ENCODE measurements at places on chromosomes 13 and 19.
A peak's percentile ranks its signal among the peaks of the same experiment; 100 is the strongest.

DNA sequence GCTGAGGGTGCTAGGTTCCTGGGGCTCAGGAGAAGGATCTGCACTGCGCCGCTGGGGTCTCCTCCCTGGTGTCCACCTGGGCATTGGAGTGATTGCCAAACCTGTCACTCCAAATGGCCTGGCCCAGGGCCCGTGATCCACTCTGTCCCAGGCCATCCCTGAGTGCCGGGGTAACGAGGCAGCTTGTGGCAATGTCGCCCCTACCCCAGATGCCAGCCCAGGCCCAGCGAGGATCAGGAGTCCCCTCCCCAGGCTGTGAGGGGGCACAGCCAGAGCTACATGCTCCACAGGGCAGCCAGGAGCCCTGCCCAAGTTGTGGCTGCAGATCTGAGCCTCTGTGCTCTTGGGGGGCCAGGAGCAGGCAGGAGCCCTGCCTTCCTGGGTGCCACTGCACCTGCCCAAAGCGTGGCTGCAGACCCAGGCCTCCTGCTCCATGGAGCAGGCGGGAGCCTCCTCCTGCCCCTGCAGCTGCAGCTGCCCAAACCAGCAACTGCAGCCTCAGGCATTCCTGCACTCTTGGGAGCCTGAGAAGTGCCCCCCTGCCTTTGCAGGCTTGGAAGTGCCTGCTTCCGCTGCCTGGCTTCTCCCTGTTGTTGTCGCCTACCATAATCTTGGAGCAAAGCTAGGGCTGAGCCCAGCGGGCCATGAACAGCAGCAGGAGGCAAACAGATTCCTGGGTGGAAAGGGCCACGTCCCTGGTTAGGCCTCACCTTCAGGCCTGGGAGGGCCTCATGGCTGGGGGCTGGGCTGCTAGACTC lies 4.6 kb downstream of the IGFL4 start:
- no peak for DNase-seq

GRCh38 chr13:64553411-64554129 lies 2676.6 kb downstream of the PCDH9 start:
- no peak for DNase-seq

DNA sequence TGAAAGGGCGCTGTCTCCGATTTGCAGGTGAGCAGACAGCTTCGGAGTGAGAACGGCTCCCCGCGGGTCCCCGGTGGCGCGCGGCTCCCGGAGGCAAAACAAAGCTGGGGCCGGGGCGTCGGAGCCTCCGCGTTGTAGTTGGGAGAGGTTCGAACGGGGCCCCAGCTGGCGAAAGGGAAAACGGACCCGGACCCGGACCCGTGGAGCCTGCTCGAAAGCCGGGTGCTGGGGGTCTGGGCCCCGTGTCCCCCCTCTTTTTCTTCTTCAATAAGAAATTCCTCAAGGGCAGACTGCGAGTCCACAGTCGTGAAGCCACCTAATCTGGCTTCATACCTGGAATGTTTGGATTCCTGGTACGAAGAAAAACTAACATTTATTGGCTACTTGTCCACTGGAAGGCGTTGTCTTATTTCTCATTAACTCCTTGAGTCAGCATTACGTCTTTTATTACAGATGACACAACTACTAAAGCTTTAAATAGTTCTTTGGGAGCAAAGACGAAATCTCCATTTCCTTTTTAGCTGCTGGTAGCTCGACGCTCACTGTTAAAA lies 632 bp upstream of the MTIF3 start:
- DNase-seq: no peak

GRCh38 chr19:30696514-30696913 lies 324.3 kb downstream of the ZNF536 start:
- no peak for DNase-seq

GRCh38 chr19:53511933-53512374 lies 26.0 kb upstream of the ZNF331 start:
- DNase-seq: peak; percentile 33

- no peak for DNase-seq
These were observed 26.9 kb upstream of the RNF17 start for GRCh38 chr13:24737042-24737441.

DNA sequence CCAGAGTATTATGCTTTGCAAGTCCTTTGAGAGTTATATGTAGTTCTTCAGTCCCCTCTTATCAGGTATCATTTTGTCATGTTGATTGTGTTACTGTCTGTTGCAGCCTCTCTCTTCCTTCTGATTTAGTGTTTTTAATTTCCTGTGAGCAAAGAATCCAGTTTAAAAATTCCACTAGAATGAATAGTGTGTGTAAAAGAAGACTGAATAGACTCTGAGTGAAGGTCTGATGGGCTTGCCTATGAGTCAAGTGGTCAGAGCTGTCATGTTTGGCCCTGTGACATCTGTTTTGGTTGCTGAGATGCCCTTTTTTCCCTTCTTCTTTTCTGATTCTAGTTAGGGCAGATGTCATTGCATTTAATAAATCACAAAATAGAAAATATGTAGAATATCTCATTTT lies 23.3 kb upstream of the KCTD4 start:
- no peak for DNase-seq

GRCh38 chr19:36010402-36010801 lies 1.8 kb upstream of the SYNE4 start:
- no peak for DNase-seq

DNA sequence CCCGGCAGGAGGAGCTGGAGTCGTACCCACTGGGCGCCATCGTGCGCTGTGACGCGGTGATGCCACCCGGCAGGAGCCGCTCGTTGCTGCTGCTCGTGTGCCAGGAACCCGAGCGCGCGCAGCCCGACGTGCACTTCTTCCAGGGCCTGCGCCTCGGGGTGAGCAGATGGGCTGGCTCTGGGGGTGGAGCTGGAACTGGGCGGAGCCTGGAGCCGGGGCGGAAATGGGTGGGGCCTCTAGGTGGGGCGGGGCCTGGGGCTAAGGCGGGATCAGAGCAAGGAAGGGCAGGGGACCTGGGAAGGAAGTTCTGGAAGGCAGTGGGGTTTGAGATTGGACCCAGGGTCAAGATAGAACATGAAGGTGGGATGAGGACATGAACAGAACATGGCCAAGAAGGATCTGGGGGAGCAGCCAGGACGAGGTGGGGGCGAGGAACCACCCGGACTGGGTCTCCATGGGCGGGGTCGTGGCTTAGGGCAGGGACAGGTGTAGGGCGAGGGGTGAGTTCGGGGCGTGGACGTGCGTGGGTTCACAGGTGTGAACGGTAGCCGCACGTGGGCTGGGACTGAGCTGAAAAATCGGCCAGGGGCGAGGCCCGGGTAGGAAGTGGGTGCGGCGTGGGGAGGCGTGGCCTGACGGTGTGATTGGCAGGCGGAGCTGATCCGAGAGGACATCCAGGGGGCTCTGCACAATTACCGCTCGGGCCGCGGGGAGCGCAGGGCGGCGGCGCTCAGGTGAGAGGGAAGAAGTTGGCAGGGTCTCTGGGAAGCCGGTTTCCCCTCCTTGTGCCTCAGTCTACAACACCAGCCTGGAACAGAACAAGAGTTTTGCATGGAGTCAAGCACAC lies 4.7 kb downstream of the EPS8L1 start:
- DNase-seq: no peak

GRCh38 chr19:14363183-14364097 lies 17.8 kb upstream of the ADGRE5 start:
- no peak for DNase-seq

- DNase-seq: no peak
These were observed 876.5 kb downstream of the PCDH9 start for GRCh38 chr13:66353664-66354063.

DNA sequence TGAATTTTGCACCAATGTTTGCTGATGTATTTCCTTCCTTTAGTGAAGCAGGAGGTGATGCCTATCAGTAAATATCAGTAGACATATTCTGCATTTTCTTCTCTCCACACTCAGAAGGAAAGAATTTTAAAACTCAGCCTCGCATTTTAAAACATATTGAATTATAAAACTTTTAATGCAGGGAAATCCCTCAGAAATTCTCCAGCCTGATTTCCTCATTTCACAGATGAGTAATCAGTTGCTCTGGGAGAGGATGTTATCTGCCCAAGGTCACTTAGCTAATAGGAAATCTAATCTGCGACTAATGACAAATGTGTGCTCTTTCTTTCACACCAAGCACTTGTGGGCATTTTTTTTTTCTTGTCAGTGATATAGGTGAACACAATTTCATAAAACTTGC lies 320.6 kb downstream of the ITGBL1 start:
- no peak for DNase-seq

DNA sequence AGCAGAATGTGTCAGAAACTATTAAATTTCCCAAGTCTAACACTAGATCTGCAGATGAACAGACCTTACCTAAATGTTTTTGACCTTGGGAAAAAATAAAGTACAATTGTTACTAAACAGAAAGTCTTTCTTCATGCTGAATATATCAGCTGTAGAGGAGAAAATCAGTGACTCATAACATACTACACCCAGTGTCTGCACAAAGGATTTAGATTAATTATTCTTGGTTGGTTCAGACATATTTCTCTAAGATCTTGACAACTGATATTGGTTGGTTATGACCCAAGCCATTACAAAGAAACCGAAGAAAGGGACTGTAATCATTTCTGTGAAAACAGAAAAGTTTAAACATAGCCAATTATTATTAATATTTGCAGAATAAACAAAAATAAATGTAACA lies 225.1 kb downstream of the HS6ST3 start:
- no peak for DNase-seq

DNA sequence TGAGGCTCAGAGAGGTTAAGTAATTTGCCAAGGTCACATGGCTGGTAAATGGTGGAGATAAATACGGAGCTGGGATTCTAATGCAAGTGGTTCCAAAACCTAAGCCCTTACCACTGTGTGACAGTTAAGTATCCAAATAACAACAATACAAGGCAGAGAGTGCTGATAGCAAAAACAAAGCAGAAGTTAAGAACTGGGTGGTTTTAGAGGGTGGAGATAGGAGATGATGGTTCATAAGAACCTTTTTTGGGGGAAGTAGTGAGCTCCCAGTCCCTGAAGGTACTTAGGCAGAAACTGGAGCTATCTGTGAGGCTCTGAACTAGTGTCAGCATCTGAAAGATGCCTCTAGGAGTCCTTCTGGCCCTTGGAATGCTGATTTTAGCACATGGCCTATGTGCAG lies 56.2 kb upstream of the UBE2L5 start:
- DNase-seq: no peak

GRCh38 chr19:5125797-5126497 lies 157.0 kb downstream of the KDM4B start:
- peak; percentile 24 for DNase-seq

DNA sequence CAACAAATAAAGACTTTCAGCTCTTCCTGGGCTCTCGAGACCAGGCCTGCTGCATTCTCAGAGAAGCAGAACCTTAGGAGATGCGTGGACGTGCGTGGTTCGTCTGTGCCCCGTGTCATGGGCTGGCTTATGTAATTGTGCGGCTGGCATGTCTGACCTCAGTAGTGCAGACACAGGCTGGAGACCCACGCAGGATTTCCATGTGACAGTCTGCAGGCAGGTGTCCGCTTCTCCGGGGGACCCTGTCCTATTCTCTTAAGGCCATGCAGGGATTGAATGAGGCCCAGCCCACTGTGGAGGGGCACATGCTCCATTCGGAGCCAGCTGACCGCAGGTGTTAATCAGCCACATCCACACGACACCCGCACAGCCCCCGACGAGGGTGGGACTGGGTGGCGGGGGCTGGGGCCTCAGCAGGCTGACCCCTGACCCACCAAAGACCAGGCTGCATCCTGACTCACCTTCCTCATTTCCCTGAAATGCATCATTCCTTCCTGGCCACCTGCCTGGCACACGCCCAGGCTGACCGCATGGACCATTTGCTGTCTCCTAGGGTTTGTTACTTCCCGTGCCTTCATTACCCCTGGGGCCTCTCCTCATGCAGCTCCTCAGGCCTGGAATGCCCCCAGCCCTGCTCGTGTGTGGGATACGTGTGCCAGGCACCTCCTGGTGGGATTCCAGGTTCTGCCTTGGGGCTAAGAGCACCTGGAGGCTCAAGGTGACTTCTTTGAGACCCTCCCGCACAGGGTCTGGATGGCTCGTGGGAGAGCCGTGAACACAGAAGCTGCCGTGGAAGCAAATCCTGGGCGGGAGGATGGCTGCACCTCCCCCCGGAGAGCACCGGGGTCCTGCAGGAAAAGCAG lies 10.7 kb upstream of the MCF2L start:
- DNase-seq: no peak

DNA sequence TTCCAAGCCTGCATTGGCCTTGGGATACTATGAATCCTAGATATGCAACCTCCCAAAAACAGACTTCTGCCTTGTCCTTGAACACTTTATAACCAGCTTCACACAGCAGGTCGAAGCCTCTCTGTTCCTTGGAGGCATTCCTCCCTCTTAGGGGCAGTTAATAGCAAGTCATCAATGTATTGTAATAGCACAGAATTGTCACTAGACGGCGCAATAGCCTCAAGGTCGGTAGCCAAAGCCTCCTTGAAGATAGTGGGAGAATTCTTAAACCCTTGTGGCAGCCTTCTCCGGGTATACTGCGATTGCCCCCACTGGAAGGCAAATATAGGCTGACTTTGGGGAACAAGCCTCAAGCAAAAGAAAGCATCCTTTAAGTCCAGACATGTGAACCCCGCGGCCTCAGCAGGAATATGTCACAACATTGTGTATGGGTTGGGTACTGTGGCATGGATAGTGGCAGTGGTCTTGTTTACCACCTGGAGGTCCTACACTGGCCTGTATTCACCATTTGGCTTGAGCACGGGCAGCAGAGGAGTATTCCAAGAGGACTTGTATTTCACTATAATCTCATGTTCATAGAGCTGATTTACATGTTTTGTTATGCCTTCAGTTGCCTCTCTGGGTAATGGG lies 61.1 kb downstream of the ZNF431 start:
- DNase-seq: peak; percentile 12

DNA sequence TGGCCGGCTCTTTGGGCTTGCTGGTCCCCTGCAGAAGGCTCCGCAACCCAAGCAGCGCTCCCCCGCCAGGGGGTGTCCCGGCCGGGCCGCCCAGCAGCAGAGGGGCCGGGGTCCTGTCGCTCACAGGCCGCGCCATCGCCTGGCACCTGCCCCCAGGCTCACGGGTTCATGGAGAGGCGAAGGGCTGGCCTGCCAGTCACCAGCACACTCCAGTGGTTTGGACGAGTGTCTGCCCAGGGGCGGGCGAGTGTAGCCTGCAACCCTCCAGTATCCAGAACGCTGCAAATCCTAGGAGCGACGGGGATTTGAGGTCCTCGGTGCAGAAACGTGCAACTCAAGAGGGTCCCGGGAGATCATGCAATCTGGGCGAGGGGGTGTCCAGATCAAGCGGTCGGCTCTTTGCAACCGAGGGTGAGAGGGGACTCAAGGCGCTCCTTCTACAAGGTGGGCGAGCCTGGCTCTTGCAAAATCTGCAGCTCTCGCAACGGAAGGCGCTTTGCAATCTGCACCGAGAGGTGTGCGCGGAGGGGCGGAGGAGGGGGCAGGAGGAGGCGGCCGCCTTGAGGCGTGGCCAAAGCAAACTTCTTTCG lies at the start of gene DBP:
TSS of gene DBP (minus strand) at position 521 of the 590 bp plus-strand sequence. CDS start at position 136, 385 bp downstream.
- no peak for DNase-seq

DNA sequence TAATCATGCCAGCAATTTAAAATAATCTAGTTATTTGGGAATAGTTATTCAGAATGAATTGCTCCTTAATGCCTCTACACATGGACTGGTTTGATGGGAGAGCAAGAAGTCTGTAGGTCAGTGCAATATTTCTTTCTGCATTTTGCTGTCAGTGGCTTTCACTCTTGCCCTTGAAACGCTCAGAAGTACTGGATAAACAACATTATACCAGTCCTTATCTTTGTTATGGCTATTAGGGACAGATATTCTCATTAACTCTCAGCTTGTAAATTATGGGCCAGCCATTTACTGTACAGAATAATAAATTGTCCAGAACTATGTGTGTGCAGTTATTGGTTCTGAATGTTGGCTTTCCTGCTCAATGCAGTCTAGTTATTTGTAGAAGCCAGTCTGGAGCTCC lies 224.4 kb downstream of the OXGR1 start:
- no peak for DNase-seq

Data from GM04504 (cell line).